ENCODE measurements at places on chromosomes 4 and X.

GRCh38 chr4:117965622-117966021, 68.7 kb upstream of the NDST3 start:
- DNase-seq = no peak

DNA sequence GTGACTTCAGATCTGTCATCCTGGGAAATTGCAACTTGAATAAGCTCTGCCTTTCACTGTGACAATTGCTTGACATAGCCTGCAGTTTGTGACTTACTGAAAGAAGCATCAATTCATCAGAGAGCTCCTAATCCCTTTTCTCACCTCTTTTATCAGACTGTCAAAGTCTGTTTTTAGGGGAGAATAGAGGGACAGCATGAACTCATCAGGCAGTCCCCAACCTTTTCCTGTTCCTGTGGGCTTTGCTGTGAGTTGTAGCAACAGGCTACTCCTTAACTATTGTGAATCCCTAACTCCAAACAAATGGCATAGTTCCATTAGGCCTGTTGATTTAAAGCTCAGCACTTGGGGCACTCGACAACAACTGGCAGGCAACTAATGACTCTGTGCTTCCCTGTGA, 64.9 kb downstream of the DOCK11 start:
- no peak for DNase-seq

- DNase-seq = no peak
Observed at GRCh38 chrX:1394731-1395501, 3.0 kb upstream of the SLC25A6 start.

DNA sequence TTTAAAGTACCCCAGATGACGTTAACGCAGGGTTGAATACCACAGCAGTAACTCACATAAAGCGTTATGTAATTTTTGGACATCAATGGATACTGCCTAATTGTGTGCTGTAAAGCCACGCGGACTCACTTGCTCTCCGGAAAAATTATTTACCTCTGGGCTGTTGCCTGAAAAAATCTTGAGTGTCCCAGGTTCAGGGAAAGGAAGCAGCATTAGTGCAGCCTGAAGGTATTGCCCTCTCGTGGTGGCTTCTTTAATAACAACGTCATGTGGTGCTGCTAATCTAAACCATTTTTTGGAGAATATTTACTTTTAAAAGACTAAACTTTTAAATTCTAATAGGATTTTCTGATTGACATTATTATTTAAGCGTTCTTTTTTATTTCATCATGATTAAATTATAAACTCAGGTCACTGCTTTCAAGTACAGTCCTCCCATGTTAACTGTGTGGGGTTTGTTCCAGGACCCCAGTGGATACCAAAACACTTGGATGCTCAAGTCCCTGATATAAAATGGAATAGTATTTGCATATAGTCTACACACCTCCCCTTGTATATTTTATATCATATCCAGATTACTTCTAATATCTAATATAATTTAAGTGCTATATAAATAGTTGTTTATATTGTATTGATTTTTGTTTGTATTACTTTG, 384.8 kb downstream of the FAM133A start:
- DNase-seq = no peak

DNA sequence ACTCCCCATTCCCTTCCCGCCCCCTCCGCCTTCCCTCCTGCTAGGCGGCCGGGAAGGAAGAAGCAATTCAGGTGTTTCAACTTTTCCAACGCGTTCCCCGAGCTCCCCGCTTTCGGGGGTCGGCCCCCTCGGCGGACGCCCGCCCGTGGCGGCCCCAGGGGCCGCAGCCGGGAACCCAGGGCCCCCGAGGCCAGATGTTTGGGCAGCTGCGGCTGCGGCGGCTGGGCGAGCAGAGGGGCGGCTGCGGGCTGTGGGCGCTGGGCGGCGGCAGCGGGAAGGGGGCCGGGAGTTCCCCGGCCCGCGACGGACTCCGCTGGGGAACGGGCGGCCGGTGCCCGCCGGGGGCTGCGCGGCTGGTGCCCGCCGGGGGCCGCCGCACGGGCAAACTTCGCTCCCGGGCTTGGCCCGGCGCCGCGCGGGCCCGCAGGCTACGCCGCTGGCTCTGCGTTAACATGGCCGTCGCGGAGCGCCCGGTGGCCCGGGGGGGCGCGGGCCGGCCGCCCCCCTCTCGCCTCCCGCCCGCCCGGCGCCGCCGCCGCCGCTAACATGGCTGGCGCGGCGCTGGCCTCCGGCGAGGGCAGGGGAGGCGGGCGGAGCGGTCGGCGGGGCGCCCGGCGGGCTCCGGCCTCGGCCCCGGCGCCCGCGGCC, 510 bp downstream of the HMGB3 start:
- no peak for DNase-seq

GRCh38 chr4:29536745-29537144, 1183.4 kb upstream of the PCDH7 start:
- no peak for DNase-seq

DNA sequence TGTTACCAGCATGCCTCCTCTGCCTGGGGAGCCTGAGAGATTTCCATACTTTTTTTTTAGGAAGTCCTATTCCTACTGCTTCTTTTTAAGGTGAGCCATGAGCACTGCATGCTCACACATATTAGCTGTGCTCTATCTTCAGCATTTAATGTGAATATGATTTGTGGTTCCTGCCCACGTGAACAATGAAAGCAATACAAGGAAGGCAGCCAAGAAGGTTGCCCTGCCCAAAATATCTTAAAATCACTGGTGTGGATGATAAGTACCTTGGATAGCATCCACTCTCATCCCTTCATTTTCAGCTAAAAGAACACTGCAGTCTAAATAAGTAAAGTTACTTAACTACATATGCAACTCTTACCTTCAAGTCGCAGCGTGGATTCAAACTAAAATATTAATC, 607.5 kb downstream of the PACRGL start:
- DNase-seq = no peak

GRCh38 chr4:56302760-56303159, 84.5 kb downstream of the AASDH start:
- no peak for DNase-seq

DNA sequence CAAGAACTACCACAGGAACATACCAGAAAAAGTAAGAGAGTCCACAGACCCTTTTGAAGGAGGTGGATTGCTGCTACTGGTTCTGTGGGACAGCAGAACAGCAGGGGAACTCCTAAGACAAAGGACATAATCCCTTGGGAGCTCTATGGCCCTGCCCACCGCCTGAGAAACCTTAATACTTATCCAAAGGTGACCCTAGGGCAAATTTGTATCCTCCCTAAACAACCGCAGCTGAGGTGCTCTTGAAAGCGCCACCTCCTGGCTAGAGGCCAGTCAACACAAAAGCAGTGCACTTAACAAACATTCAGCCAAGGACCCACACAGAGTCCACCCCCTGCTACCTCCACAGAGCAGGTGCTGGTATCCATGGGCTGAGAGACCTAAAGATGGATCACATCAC, 136.8 kb downstream of the ADAM29 start:
- DNase-seq = no peak

GRCh38 chr4:11623726-11624037, 195.0 kb upstream of the HS3ST1 start:
- DNase-seq = no peak

DNA sequence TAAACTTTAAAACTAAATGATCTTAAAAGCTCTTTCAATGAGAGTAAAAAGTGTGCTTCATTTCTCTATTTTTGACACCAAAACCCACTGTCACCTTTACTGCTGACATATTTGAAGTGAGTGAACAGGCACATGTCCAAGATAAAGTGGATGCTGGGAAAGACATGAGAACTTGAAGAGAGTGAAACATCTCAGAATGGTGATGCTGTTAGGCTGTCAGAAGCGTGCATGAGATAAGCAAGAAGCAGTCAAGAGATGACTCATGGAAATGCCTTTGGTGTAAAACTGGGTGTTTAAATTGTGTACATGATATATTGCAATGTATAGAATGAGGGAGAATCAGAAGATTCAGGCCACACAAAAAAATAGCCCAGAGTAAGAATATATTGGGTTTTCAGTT, 21.8 kb upstream of the GBA3 start:
- DNase-seq = no peak

GRCh38 chr4:78131403-78131802, 74.3 kb downstream of the FRAS1 start:
- no peak for DNase-seq

DNA sequence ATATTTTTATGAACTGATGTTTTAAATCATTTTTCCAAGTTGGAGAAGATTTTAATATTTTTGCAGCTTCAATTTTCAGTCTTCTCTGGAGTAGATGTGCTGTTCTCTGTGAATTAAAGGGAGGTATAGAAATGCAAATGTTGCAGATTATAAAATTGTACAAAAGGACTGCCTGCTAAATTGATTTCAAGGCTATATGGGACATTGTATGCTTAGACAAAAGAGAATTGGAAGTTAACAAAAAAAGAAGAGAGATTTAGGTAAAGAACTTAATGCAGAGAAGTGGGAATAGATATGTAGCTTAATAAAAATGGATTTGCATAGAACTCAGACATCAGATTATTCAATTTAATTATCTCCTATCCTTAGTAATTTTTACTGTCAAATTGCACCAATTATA, 403.3 kb downstream of the ZIC3 start:
- DNase-seq = no peak

DNA sequence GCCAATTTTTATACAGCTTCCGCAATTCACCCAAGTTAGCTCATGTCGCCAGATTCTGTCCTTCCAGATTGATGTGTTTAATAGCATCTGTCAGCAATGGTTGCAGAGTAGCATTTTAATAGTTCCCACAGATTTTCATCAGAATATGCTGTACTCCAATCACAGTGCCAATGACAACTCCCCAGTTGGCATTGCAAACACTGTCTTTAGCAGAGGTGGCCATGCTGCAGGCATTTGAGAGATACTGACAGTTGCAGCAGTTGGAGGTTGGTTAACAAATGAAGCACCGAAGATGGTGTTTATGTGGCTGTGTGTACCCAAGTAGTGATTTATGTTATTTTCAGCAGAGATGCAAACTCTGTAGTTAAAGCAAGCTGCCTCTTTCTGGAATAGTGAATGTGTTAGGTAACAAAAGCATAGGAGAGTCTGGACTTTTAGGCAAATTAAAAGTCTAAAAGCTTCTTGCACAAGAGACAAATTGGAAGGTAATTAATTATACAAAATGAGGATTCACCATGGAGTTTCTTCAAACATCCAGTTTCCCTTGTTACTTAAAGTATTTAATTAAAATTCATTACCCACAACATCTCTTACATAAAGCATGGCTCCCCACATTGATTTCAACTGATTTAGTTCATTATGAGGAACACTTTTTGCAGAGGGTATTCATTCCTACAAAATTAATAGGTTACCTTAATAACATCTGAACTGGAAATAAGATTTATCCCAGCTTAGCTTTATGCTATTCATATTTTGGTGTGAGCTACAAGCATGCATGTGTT, 65.2 kb downstream of the PARM1 start:
- no peak for DNase-seq

- DNase-seq = no peak
Observed at GRCh38 chr4:11514003-11514402, 85.3 kb upstream of the HS3ST1 start.
